ENCODE measurements at places on chromosomes 4 and X. TPM values are rescaled to one million over a fixed set of nuclear protein-coding genes. Genes with fewer than 3 reads are reported as not detected.

The SYNPO2 gene
- 0.10 TPM for total RNA-seq

DNA sequence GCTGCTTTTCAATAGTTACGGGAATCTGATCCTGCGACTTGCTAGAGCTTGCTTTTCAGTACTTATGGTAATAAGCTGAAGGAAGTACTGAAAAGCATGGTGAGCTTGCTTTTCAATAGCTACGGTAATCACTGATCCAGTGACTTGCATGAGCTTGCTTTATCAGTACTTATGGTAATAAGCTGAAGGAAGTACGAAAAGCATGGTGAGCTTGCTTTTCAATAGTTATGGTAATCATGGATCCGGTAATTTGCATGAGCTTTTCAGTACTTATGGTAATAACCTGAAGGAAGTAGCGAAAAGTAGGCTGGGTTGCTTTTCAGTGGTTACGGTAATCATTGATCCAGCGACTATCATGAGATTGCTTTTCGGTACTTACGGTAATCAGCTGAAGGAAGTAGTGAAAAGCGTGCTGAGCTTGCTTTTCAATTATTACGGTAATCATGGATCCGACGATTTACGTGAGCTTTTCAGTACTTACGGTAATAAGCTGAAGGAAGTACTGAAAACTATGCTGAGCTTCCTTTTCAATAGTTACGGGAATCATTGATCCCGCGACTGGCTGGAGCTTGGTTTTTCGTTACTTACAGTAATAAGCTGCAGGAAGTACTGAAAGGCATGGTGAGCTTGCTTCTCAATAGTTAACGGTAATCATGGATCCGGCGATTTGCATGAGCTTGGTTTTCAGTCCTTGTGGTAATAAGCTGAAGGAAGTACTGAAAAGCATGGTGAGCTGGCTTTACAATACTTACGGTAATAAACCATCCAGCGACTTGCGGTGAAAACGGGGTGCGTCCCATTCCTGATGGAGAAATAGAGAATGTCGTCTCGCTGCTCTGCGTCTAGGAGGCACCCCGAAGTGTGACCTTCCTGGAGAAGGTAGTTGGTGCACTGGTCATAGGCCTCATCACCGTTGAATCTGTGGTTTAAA, 6.5 kb downstream of the CRLF2 start:
- DNase-seq, result peak; percentile 87
- no peaks in the 10 kb centered on the region for H3K27me3 ChIP-seq
- no peaks in the 10 kb centered on the region for H3K36me3 ChIP-seq
- peaks cover 17% of the 10 kb centered on the region for H3K4me1 ChIP-seq
- peak overlapping the region; percentile 70 for H3K4me3 ChIP-seq
- H3K27ac ChIP-seq, result no peak overlapping the region

The PRR32 gene
- not detected for total RNA-seq

- no peaks in the 10 kb centered on the region for H3K27me3 ChIP-seq
- no peak overlapping the region for H3K4me3 ChIP-seq
- H3K36me3 ChIP-seq, result no peaks in the 10 kb centered on the region
- H3K4me1 ChIP-seq, result peaks cover 5% of the 10 kb centered on the region
Observed at GRCh38 chr4:2219233-2219760, 22.6 kb downstream of the HAUS3 start.

The PNMA6A gene
- total RNA-seq, result 0.39 TPM

GRCh38 chr4:57291911-57292310, 181.7 kb upstream of the IGFBP7 start:
- no peak for DNase-seq
- H3K27ac ChIP-seq, result no peak overlapping the region
- no peaks in the 10 kb centered on the region for H3K4me1 ChIP-seq

The CLGN gene
- total RNA-seq, result 0.15 TPM

The KDR gene
- total RNA-seq, result not detected

- no peak for DNase-seq
- H3K4me3 ChIP-seq, result no peak overlapping the region
- no peak overlapping the region for H3K27ac ChIP-seq
- no peaks in the 10 kb centered on the region for H3K27me3 ChIP-seq
Observed at GRCh38 chr4:23934915-23935314, 45.1 kb upstream of the PPARGC1A start.

DNA sequence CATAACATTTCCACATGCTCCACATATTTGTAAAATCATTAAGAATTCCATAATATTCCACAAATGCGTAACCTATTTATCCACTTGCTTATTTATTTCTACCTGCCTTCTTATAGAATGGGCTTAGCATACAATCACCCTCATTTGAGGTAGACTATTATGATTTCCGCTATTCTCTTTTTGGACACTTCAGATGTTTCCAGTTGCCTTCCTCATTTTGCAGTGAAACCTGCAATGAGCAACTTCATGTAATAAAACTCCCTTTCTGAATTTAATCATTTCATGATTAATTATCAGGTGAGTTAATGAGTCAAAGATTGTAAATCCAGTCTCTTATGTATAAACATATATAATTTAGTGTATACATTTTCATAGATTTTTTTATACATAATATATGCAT, 58.0 kb downstream of the PPP3CA start:
- H3K4me1 ChIP-seq, result peaks cover 42% of the 10 kb centered on the region
- no peaks in the 10 kb centered on the region for H3K36me3 ChIP-seq
- DNase-seq, result no peak

GRCh38 chrX:132463411-132463810, 25.4 kb downstream of the MBNL3 start:
- no peaks in the 10 kb centered on the region for H3K27me3 ChIP-seq
- no peak overlapping the region for H3K27ac ChIP-seq
- no peaks in the 10 kb centered on the region for H3K36me3 ChIP-seq

The GAGE12H gene
- total RNA-seq, result not detected

DNA sequence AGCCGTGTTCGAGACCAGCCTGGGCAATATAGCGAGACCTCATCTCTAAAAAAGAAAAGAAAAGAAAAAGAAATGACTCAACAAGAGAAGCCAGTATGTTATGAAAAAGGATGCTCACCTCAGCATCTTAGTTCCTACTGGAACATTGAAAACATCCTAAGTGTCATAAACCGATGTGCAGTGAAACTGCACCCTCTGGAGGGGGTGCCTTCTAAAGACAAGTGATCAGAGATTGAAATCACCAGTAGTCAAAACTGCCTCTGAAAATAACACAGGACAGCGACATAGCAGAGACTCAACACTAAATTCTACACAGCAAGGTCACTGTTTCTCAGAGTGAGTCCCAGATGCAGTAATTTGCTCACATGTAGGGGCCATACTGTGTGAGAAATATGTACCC, 28.0 kb upstream of the ATP6AP2 start:
- H3K4me1 ChIP-seq, result no peaks in the 10 kb centered on the region
- H3K4me3 ChIP-seq, result no peak overlapping the region
- DNase-seq, result no peak
- no peak overlapping the region for H3K27ac ChIP-seq
- H3K36me3 ChIP-seq, result no peaks in the 10 kb centered on the region
- H3K27me3 ChIP-seq, result no peaks in the 10 kb centered on the region

The ATP2B3 gene
- total RNA-seq, result not detected

GRCh38 chrX:81202943-81203342, 1.0 kb downstream of the SH3BGRL start:
- H3K27me3 ChIP-seq, result no peaks in the 10 kb centered on the region
- peaks cover 3% of the 10 kb centered on the region for H3K36me3 ChIP-seq
- DNase-seq, result no peak
- peak overlapping the region; percentile 76 for H3K4me3 ChIP-seq

The CXCL13 gene
- not detected for total RNA-seq

GRCh38 chr4:110959041-110959643, 336.3 kb upstream of the PITX2 start:
- no peak overlapping the region for H3K4me3 ChIP-seq
- no peaks in the 10 kb centered on the region for H3K4me1 ChIP-seq
- no peak overlapping the region for H3K27ac ChIP-seq

DNA sequence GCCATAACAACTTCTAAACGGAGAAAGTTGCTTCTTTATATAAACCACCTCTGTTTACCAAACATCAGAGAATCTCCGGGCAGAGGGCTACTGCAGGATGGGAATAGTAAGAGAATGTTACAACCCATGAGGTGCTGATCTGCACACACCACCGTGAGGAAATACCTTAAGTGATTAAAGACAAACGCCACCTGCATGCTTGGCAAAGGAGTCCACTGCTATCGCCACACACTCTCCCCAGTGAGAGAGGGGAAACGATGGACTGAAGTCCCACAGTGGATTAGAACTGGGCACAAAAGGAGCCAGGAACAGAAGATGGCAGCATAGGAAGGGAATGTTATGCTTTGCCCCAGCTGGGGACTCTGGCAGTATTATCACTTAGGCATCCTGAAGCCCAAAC, 15.6 kb downstream of the MAML3 start:
- H3K4me3 ChIP-seq, result no peak overlapping the region
- H3K27ac ChIP-seq, result no peak overlapping the region
- no peaks in the 10 kb centered on the region for H3K27me3 ChIP-seq
- DNase-seq, result no peak

DNA sequence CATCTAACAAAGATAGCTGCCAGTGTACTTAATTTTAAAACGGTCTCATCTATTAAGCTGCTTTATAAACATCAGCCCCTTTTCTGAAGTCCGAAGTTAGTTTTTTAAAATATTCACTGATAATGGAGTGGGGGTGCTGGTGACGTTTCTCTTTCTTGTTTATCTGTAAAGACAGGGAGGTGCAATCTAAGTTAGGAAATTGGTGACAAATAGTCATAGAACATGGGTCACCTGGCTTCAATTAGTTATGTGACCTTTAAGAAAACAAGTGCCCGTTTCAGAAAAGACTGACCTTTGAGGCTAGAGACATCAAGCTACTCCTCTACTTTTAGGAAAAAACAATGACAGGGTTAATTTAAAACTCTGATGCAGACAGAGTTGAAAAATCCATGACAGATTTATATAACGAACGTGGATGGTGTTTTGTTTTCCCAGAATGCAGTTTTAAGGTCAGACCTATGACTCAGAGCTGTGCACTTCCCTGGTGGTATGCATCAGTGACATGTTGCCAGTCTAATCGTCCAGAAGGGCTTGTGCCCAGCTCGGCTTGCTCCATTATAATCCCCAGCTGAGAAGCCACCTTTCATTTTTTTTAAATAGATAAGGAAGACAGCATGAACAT, 38.2 kb downstream of the FHL1 start:
- H3K27me3 ChIP-seq, result peaks cover 3% of the 10 kb centered on the region
- H3K36me3 ChIP-seq, result no peaks in the 10 kb centered on the region
- no peak overlapping the region for H3K4me3 ChIP-seq
- H3K4me1 ChIP-seq, result no peaks in the 10 kb centered on the region

DNA sequence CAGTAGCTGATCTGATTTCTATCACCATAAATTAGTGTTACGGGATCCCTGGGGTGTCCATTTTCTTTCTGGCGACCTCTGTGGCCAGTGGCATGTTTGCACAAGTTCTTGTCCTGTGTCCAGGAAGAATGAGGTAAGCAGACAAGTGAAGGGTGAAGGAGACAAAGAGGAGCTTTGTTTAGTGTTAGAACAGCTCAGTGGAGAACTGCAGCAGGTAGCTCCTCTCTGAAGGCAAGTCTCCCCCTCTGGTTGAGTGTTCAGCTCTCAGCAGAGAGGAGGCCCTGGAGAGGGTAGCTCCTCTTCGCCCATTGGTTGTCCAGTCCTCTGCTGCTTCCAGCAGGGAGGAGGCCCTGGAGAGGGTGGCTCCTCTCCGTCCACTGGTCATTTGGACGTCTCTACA, 47.2 kb downstream of the DMP1 start:
- H3K4me1 ChIP-seq, result no peaks in the 10 kb centered on the region
- DNase-seq, result no peak
- H3K36me3 ChIP-seq, result no peaks in the 10 kb centered on the region

DNA sequence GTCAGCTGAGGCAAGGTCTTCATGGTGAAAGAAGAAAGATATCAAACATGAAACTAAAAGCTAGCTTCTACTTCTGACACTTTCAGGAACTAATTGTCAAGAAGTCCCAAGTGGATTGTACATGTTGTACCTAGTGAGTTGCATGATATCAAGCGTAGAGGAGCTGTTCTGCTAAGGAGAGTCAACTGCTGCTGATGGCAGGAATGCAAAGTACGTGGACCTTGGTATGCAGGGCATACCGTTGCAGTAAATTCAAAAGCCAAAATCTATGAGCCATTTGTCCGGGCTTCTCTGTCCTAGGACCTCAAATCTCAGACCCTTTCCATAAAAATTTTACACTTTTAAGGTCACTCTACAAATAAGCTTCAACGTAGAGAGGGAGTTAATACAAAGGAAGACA, 446.2 kb downstream of the KCTD8 start:
- no peaks in the 10 kb centered on the region for H3K27me3 ChIP-seq
- H3K27ac ChIP-seq, result no peak overlapping the region
- DNase-seq, result no peak
- H3K36me3 ChIP-seq, result no peaks in the 10 kb centered on the region
- no peaks in the 10 kb centered on the region for H3K4me1 ChIP-seq

DNA sequence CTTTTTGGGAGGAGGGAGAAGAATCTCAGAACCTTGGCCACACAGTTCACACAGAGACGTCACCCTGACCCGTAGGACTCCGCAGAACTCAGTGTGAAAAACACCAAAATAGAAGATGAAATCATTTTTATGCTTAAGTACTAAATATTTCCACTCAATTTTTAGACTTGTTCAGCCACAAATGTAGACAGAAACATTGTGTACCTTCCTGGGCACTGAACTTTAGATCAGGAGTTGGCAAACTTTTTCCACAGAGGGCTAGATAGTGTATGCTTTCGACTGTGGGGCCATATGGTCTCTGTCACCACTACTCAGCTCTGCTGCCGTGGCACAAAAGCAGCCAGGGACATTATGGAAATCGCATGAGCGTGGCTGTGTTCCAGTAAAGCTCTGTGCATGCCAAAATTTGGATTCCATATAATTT, 61.8 kb upstream of the STOX2 start:
- no peaks in the 10 kb centered on the region for H3K4me1 ChIP-seq
- no peaks in the 10 kb centered on the region for H3K27me3 ChIP-seq
- H3K4me3 ChIP-seq, result no peak overlapping the region

DNA sequence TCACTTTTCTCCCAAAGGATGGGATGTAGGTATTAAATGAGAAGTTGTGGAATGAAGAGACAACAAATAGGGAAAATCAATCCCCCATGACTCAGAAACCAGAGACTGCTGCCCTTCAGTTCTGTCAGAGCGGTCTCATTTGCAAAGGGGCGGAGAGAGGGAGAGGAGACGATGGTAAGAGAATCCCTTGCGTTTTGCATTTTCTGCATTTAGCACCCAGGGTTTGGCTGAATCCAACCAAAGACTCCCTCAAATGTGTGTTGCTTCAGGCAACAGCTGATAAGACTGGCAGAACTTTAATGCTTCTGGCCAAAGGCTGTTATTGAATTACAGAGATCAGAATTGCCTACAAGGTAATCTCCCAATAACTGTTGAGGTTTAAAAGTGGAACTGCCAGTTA, 230.2 kb downstream of the EVC2 start:
- no peak for DNase-seq
- H3K4me1 ChIP-seq, result no peaks in the 10 kb centered on the region
- no peaks in the 10 kb centered on the region for H3K27me3 ChIP-seq
- H3K36me3 ChIP-seq, result no peaks in the 10 kb centered on the region
- H3K27ac ChIP-seq, result no peak overlapping the region

The CNGA1 gene
- not detected for total RNA-seq
